SHP77 (cell line): ENCODE measurements at places on chromosomes 3 and 15.

DNA sequence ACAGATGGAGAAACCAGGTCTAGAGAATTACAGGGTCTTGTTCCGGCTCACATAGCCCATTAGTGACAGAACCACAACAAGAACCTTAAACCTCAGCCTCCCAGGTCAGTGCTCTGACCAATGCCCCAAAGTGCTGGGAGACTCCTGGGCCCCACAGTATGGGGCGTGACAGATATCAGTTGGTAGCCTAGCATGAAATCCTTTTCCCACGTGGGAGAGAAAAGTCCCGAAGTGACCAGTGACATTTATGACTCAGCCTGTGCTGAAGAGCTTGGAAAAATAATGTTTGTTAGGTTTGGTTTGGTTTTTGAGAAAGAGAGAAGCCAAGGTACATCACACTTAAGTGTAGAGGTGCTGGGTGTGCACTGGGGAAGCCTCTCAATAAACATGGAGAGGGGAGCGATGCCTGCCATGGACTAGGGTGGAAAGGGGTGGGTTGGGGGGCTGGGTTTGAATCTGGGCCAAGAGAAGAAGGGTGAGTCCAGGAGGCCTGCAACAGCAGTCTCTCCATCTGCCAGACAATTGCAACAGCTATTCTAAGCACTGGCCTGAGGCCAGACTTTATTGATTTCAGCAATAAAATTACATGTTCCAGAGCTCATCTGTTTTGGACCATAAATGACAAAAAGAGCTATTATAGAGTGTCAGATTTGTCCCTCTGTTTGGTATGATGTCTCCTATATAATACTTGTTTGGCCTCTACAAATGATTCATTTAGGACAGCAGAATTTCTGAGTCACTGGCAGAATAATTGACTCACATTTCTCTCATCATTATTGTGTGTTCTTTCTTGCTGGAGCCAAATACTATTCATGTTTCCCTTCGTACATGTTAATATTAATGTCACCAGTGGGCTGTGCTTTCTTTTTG lies 43.4 kb downstream of the C2CD4A start:
- peak; percentile 83 for DNase-seq

GRCh38 chr3:162094301-162094700 lies 597.7 kb downstream of the OTOL1 start:
- no peak for DNase-seq

DNA sequence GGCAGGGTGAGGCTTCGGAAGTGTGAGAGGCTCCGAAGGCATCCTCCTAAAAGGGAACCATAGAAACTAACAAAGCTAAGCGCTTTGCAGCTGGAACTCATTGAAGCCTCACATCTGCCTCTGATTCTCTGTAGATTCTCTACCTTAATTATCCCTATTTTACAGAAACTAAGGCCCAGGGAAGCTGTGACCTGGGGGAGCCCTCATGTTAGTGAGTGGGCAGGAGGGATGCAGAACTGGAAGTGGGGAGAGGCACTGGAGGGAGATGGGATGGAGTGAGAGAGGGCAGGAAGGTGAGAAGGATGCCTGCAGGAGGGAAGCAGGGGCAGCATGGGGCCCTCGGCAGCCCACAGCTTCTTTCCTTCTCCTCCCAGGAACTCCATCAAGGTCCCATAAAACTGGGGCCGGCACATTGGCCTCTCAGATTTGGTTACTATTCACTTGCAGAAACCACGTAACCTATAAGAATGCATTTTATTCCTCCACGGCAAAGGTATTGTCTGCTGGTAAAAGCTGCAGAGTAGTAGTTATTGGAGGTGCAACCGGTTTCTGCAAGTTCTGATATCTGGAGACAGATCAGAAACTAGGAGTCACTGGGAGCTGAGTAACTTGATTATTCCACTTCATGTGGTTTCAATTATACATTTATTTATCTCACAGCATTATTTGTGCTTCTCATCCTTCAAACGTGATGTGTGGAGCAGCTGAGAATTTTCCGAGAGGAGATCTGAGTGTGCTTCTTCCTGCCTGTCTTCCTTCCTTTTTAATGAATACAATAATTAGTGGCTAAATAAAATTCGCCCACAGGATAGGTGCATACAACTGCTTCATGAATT lies 24.0 kb upstream of the CHCHD6 start:
- no peak for DNase-seq

- no peak for DNase-seq
These were observed 145.0 kb upstream of the MEIS2 start for GRCh38 chr15:37245358-37245757.

- no peak for DNase-seq
These were observed 287.0 kb downstream of the MEX3B start for GRCh38 chr15:81758818-81759284.

DNA sequence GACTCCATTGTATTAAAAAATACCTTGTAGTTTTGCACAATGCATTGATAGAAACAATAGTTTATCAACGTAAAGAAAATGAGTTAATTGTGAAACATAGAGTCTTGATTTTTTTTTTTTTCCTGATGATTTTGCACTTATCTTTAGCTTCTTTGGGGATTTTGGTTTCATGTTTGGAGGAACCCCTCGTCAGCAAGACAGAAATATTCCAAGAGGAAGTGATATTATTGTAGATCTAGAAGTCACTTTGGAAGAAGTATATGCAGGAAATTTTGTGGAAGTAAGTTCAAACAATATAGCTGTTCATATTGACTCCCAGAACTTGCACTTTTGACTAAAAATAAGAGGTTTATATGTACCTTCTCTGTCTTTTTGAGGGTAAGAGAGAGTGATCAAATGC lies 7.0 kb downstream of the DNAJB11 start:
- no peak for DNase-seq
